ENCODE measurements at places on chromosomes 2 and 18.

GRCh38 chr2:39059366-39059952, 61.4 kb downstream of the SOS1 start:
- DNase-seq = no peak

DNA sequence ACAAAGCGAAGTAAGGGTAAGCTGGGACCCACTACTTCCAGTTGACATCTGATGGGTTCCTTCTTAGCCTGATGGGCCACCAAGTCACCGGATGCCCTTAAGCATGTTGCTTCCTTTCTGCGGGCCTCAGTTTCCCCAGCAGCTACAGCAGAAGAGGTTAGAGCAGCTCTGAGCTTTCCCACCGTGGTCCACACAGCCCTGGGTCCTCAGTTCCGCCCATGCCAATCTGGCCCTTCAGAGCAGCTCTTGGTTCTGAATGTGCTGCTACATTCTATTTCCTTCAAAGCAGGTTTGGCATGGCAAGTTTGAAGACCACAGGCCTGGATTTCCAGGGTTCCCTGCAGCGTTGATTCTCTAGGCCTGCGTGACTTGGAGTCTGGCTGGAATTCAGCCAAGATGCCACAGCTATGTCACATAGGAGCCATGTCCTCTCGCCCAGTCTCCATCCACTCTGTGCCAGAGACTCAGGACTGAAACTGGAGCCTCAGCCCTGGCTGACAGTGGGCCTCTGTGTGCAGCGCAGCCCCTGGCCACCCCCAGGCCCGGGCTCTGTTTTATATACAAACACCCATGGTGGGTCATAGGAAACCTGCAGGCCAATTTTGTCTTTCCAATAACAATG, 79.6 kb downstream of the TFCP2L1 start:
- DNase-seq = no peak

GRCh38 chr2:128261245-128262128, 57.2 kb downstream of the HS6ST1 start:
- no peak for DNase-seq

DNA sequence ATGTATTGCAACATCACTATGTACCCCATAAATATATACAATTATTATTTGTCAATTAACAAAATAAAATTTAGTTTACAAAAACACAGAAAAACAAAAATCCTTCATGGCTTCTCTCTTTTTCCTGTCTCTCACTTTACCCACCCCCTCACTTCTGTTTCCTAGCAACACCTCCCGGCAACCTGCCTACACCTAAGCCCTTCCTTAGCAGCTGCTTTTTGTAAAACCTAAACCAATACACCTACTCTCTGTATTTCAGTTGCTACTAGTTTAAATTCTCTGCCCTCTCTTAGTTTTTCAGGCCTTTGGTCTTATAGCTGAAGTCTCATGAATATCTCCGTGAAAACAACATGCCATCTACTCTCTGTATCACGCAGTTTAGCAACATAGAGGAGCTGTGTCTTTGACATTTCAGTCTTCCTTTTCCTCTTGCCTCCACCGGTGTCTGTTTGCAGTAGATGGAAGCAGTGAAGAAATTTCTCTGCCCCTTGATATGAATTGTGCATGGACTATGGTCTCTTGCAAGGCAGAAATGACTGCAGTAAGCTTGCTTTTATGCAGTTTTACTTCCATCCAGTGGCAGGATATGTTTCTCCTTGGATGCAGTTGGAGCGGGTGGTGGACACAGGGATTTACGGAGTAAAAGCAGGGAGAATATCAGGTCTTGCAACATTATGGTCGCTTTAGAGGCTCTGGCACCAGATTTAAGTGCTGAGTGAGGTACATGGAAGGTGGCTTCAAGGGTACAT, 42.0 kb upstream of the ZDBF2 start:
- no peak for DNase-seq

DNA sequence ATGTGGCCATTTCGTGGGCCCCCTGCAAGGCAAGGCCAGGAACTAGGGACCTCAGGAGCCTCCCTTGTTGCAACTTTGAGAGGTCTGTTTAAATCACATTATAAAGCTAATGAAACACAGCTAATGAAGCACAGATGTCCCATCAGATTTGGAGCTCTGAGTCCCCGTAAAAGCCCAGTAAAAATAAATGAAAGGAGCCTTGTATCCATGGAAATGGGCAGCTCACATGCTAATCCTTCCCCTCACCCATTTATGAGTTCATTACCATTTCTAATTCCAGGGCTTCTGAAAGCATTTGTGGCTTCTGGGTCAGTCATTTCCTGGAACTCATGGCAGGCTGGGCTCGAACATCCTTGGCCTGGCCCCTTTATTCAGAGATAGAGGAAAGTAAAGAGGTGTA, 274.8 kb downstream of the SS18 start:
- no peak for DNase-seq

- DNase-seq = no peak
These were observed 393.6 kb upstream of the ID2 start for GRCh38 chr2:8288206-8288605.

GRCh38 chr2:28390746-28391563, 1.7 kb upstream of the FOSL2 start:
- no peak for DNase-seq

DNA sequence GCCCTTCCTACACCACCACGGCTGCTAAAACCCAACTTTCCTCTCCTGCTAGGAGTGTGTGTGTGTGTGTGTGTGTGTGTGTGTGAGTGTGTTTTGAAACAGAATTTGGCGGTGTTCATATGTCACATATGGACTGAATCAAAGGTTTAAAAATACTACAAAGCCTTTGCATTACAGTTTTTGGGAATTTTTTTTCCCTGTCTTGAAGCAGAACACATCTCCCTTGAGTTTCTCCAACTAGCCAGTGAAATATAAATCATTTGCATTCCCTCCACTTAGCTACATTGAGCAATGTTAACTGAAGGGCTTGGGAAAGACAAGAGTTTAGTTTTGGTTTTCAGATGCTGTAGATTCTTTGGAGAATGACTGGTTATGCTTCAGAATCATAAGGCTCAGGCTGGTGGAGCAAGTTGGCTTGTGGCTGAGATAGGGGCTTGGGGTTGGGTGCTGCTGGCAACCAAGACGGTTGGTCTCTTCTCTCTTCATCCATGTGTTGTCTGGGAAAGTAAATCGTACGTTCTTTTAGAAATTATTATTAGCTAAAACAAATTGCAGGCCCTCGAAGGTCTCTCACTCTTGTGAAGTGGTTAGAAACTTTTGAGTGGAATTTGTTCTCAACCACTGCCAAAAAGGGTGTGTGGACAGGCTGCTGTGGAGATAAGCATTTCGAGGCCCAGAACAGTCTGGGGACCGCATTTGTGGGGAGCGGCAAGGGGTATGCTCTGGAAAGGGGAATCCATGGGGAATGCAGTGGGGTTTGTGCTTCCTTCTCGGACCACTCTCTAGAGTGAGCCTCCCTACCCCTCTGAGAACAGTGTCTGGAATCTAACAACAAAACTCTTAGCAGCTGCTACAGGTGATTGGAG, 1.4 kb downstream of the NRP2 start:
- no peak for DNase-seq

DNA sequence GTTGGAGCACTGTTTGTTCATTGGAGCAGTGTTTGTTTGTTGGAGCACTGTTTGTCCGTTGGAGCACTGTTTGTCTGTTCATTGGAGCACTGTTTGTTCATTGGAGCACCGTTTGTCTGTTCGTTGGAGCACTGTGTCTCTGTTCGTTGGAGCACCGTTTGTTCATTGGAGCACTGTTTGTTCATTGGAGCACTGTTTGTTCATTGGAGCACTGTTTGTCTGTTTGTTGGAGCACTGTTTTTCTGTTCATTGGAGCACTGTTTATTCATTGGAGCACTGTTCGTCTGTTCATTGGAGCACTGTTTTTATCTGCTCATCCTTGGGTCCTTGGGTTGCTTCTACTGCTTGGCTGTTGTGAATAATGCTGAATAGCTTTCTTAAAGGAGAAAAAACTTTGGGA, 74.7 kb downstream of the ZNF407 start:
- DNase-seq = no peak

DNA sequence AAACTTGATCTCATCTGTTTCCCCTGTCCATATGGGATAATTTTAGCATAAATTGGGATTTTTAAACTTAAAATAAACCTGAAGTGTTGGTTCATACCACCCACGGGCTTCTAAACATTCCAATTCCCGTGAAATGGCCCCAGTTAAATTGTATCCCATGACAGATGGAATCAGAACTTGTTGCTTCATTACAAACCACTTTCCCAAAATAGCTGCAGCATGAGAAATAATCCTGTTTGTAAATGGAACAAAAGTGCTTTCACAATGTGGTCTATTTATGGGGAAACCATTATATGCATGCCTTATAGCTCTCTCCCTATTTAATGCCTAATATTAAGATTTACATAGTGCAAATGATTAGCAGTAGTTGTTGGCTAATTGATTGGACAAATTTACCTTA, 15.9 kb downstream of the SCG2 start:
- DNase-seq = no peak

DNA sequence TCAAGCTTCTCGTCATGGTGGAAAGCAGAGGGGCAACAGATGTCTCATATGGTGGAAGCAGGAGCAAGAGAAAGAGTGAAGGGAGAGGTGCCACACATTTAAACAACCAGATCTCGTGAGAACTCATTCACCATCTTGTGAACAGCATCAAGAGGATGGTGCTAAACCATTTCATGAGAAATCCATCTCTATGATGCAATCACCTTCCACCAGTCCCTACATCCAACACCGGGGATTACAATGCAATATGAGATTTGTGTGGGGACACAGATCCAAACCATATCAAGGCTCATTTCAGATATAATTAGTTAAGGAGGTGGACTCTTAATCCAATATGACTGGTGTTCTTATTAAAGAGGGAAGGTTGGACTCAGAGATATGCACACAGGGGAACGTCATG, 272.8 kb downstream of the KCNS3 start:
- no peak for DNase-seq

GRCh38 chr2:55048508-55049042, 1.7 kb downstream of the RTN4 start:
- no peak for DNase-seq

DNA sequence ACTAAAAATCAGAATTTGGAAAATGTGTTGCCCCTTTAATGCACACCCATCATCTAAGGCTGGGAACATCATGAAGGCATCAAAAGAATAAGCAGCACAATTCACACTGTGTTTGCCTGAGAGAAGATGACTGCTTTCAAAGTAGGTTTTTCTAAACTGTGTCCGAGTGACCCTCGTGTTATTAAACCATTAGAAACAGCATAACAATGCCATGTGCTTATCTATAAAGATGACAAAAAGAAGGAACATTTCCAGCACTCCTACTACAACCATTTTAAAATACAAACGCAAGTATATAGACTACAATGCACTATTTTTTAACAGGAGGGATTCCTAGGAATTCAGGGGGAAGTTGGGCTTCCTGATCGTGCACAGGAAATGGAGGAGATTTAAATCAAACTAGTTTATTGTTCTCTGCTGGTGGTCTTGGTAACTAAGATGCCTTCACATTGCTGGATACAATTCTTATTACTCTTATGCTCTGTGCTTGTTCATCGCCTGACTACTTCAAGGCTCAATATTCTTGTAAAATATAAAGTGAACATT, 305.9 kb upstream of the CCDC68 start:
- DNase-seq = no peak

GRCh38 chr2:125092276-125093009, 1067.4 kb downstream of the CNTNAP5 start:
- no peak for DNase-seq

DNA sequence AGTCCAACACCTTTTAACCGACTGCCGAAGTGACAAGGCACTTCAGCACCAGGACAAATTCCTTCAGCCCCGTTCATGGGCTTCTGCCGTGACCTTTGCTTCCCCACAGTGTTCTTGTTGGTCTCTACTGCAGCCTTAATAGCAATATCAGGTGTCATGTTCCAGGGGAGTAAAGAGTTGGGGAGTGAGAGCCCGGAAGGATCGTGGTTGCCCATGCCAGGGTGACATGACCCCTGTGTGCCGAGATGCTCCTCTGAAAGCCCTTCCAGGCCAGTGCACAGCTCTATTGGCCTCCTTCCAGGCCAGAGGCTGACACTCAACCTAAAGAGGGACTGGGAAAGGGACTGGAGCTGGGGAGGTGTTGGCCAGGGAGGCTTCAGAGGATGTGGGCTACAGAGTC, 279.2 kb downstream of the CYRIA start:
- DNase-seq = no peak

- DNase-seq = no peak
These were observed 841.0 kb upstream of the CELF4 start for GRCh38 chr18:38406607-38407006.

DNA sequence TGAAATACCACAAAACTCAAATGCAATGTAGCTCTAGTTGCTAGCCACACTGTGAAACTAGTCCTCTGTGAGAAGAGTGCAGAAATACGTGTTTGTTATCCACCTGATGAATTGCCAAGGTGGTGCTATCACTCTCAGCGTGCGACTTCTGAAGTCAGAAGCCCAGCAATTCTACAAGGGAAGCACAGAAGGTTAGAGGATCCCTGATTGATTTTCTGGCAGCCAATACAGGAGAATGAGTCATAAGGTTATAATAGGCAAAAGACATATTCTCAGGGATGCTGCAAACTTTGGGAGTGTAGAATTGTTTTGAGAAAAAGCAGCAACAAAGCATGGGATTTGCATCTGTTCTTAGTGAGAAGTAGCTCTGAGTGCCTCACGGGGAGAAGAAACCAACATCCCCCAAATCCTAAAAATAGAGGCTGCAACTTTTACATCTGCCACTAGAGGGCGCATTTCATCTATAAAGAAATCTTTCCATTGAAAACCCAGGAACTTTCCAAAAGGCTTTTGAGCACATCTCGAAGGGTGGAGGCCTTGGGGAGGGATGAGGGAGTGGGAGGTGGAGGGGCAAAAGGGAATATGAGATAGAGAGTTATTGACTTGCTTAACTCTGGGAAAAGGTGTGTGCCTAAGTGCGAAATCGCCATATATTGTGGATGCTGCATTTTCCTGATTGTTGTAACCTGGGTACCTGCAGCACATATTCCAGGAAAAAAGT, 78.0 kb downstream of the TMEM182 start:
- DNase-seq = no peak

GRCh38 chr2:235706506-235706905, 212.7 kb downstream of the AGAP1 start:
- no peak for DNase-seq

GRCh38 chr18:45627204-45627526, 11.9 kb downstream of the SLC14A2 start:
- no peak for DNase-seq

GRCh38 chr2:232506709-232507108, 13.5 kb upstream of the PRSS56 start:
- no peak for DNase-seq

- DNase-seq = no peak
These were observed 829.0 kb upstream of the SALL3 start for GRCh38 chr18:78150590-78150989.

- DNase-seq = no peak
These were observed 137.6 kb downstream of the ATL2 start for GRCh38 chr2:38239452-38239851.

- DNase-seq = no peak
These were observed 27.7 kb upstream of the IER3IP1 start for GRCh38 chr18:47203626-47204464.

GRCh38 chr2:132282911-132283310, 121.2 kb upstream of the ANKRD30BL start:
- DNase-seq = no peak

Measured in stimulated activated CD4-positive, alpha-beta T cell treated with anti-CD3 and anti-CD28 coated beads, Interleukin-1b, Interleukin-23, amount 100 ng/mL, for 1 hour (primary cell).